ENCODE measurements at places on chromosomes 2 and 18.

GRCh38 chr2:179069685-179070084 is 19.7 kb upstream of the CCDC141 start:
- no peak for DNase-seq

GRCh38 chr18:8632386-8632785 is 23.1 kb downstream of the RAB12 start:
- DNase-seq: no peak

DNA sequence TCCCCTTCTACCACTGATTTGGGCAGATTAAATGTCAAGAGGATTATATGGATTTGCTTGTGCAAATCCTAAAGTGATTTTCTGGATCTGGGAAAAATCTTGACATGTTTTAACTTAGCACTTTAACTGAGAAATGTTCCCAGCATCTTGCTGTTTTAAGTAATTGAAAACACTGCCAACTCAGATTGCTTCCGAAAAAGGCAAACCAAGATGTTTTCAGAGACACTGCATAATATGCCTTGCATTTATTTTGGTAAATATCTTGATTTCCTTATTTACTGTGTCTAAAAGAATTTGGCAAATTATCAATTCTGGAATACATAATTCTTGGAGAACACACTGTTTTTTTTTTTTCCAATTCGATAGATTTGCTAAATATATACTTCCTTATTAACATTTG is 385.0 kb upstream of the FAM98A start:
- no peak for DNase-seq

GRCh38 chr2:176001281-176001915 is 669 bp downstream of the LNPK start:
- DNase-seq: peak; percentile 30

DNA sequence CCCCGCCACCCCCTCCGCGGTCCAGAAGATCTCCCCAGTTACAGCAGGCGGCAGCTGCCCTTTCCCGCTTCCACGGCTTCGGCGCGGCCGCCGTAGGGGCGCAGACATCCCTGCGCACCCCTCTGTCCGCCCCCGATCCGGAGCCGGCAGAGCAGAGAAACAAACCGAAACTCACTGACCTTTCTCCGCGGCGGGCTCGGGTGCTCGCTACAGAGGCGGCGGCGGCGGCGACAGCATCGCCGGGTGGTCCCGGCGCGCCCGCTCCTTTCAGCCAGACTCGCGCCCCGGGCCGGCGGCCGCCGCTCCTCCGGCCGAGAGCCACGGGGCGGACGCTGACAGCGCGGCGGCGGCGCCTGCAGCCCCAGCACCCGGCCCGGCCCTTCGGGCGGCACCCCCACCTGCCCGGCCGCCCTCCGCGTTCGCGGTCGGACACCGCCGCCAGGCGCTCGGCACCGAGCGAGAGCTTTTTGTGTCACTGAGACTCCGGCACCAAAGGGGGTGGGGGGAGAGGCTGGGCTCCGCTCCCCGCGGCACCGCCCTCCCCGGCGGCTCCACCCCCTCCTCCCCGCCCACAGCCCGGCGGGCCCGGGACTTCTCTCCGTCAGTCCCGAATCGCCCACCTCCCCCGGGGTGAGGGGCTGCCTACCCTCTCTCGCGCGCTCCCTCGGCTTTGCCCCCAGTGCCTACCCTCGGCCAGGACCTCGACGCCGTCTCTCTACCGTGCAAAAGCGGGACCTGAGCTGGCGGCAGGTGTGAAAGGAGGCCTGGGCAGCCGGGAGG is 1.4 kb upstream of the RNF152 start:
- peak; percentile 51 for DNase-seq

DNA sequence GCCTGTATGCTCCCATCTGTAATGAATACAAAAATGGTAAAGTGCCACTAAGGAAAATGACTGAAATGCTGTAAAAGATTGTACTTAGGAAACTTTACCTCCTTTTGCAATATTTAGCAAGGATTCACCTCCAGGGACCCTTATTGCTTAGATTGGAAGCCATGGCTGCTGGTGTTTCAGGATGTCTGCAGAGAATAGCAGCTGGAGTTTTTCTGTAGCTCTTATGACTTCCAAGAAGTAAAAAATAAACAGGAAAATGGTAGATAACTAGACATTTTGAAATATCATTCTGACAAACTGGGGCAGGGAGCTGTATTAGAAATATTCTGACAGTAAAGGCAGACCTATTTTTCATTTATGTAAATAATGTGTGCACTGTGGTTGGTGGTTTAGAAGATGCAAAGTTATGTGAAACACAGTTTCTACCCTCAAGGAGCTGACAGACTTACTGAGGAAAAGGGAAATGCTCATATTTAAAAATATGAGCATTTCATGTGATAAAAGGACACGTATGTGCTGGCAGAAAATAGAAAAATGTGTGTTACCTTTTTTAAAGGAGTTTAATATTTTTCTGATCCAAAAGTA is 224.9 kb upstream of the BOD1L2 start:
- no peak for DNase-seq

DNA sequence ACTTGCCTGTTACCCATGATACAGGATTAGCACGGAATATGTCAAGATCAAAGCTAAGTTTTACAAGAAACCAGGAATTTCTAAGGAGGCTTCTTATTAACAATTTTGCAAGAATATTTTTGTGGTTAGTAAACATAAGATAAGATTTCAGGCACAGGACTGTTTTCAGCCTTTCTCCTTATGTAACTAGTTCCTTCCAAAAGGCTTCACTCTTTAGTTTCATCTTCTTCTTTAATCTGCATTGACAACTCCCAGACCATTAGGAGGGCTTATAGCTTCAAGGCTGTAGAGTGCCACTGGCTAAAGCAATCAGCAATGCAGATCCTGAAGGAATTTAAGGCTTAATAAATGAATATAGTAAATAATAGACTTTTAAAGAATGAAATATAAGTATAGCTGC is 29.3 kb downstream of the SLC14A1 start:
- DNase-seq: no peak

DNA sequence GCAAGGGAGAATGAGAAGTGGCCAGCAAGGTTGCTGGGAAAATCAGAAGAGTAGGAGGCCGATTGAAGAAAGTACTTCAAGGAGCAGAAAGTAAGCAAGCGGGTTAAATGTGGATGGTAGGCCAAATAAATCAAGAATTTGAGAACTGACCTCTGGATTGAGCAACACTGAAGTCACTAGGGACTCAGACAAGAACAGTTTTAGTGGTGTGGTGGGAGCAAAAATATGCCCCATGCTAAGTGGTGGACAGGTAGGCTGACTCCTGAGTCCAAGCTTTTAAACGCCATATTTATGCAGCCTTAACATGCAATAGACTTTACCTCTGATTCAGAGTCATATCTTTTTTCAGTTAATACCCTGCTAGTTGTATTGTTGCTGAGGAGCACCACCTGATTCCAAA is 4.5 kb downstream of the TRABD2A start:
- no peak for DNase-seq

DNA sequence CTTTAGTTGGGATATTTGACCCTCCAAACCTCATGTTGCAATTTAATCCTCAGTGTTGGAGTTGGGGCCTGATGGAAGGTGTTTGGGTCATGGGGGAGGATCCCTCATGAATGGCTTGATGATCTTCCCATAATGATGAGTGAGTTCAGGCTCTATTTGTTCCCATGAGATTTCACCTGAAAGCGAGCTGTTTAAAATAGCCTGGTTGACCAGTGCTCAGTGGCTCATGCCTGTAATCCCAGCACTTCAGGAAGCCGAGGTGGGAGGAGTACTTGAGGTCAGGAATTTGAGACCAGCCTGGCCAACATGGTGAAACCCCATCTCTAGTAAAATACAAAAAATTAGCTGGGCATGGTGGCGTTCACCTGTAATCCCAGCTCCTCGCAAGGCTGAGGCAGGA is 14.9 kb upstream of the PSME4 start:
- no peak for DNase-seq

DNA sequence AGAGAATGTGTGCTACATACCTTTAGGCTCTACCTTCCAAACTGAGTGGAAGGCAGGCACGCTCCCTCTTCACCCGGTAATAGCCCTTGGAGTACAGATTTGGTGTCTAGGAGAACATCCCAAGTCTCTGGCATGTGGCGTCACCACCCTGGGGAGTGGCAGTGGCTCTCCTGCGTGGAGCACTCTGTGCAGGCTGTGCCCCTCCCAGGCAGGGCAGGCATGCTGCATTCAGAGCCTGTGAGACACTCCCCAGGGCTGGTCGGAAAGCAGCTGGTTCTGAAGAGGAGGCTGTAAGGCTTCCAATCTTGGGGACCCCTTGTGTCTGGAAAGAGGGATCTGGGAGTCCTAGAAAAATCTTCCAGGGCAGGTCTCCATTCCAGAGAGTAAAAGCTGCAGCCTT is 193.3 kb downstream of the ANKRD30B start:
- DNase-seq: no peak

- no peak for DNase-seq
Observed at GRCh38 chr2:218815649-218816048, 16.0 kb downstream of the PRKAG3 start.

GRCh38 chr2:29053670-29054400 is 20.5 kb downstream of the PCARE start:
- DNase-seq: no peak

- DNase-seq: no peak
Observed at GRCh38 chr2:129428086-129428660, 551.3 kb upstream of the RAB6C start.

- no peak for DNase-seq
Observed at GRCh38 chr2:39736640-39737039, 42.4 kb downstream of the THUMPD2 start.

- DNase-seq: no peak
Observed at GRCh38 chr2:160073284-160073888, 11.0 kb upstream of the PLA2R1 start.

DNA sequence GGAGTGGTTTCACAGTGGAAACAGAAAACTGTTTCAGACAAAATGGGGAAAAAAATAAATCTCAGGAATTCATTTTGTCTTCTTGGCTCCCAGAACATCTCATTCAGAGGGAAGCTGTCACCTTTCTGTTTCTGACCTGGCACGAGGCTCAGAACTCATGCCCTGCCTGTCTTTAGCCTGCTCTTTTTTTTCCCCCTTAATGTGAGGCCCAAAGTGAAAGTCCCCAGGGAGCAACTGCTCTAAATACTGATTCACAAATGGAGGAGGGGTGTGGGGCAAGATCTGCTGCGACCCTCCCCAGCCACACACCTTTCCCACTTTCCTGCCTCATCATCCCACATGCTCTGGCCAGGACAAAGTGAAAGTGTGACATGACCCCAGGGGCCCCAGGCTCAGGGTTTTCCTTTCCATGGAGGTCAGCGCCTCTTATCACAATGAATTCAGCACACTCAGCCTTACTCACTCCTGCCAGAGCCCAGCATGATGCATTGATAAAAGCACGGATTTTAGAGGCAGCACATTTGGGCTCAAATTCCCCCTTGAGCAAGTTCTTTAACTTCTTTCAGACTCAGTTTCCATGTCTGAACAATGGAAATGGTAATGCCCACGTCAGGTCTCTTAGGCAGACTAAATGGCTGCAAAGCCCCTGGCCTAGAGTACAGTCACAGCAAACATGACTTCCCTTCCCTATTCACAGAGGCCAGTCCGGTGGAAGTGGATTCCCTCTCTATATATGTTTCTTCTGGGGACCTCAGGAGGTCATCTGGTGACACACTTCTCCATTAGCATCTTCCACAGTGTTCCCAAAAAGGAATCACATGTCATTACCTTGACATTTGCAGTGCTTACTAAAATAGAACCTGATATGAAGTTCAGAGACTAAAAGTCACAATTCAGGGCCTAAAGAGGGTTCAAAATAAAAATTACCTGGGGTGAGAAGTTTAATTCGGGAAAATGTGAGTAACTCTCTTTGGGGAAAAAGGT is 55.3 kb upstream of the TMEM163 start:
- no peak for DNase-seq

Data from stimulated activated CD4-positive, alpha-beta T cell treated with anti-CD3 and anti-CD28 coated beads, Interleukin-1b, Interleukin-23, amount 100 ng/mL, for 24 hours (primary cell).